Ammon's horn (tissue), 1 donor: ENCODE measurements at places on chromosomes 7 and 10.

DNA sequence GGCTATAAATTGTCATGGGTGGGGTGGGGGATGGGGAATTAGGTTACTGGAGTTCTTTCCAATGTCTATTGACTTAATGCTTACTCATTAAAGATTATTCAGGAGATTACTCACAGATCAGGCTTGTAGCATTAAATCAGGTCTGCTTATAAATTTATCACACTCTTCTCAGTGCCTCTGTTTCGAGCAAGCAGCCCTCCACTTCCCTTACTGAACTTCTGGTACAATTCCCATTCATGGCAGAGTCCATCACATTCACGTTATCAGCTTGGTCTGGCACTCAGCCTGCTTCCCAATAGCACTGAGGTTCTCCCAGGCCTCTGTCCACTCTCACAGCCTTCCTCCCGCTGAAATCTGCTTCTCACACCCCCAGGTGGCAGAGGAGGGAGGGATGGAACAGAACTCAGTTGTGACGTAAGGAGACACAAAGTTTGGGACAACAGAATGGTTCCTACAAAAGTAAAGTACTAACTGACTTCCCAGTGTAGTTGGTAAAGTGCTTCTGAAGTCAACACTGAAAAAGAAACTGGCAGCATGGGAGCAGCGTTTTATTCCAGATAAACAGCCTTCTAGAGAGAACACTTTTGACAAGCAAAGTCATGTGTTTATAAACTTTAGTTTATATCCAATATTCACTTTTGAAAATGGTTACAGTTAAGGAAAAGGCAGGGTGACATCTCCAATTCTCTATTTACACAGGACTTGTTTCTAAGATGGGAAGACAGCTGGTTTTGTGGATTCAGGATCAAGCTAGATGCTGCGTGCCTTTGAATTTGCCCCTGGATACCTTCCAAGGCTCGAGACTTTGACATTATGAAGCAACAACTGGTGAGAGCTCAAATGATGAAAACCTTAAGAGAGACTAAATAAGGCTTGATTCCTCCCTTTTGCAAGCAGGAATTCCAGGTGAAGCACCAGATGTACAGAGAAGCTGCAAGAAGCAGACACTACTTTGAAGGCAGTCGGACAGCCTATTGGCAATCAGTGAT is 81.4 kb downstream of the ATXN7L1 start:
- no peak for DNase-seq

- no peak for DNase-seq
Measured at GRCh38 chr10:132205650-132206376, 19.1 kb downstream of the DPYSL4 start.

- DNase-seq, result no peak
Measured at GRCh38 chr7:149686011-149686410, 87.4 kb downstream of the ZNF467 start.

DNA sequence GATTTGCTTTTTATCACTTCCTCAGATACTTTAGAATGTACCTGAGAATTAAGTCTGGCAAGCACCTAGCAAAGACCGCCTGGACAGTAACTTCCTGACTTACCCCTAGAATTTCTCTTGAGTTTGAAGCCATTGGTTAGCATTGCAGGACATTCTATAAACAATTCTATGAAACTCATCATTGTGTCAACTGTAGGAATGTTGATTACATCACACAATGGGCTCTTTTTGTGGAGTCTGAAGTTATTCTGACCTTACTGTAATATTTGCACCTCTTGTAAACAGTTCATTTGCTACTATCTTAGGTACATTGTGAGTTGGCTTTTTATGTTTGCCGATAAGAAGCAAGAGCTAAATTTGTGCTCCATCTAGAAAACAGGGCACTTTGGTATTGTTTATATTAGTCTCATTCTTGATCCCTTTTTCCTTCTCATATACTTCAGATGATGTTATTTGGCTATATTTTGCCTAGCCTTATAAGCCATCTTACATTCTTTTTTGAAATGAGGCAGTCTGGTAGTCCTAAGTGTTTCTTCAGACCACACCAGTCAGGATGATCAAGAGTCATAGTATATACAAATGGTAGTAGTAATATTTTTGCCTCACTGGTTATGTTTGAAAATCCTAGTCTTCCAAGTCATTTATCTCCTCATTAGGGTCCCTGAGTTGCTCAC is 52.4 kb downstream of the CASD1 start:
- no peak for DNase-seq

DNA sequence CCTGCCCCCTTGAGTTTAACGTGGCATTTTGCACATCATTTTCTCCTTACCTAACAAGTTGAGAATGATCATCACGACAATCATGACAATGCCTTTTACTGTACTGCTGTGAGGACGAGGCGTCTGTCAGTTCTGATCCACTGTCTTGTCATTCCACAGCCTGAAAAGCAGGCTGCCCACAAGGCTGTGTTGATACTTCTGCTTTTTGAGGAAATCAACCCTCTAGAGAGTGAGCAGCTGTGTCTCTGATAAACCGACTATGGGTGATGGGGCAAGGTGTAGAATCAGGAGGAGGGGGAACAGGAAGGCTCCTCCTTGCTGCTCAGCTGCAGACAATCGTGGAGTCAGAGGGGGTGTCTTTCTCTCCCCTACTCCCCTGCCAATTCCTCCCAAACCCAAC is 30.6 kb upstream of the C10orf120 start:
- no peak for DNase-seq

DNA sequence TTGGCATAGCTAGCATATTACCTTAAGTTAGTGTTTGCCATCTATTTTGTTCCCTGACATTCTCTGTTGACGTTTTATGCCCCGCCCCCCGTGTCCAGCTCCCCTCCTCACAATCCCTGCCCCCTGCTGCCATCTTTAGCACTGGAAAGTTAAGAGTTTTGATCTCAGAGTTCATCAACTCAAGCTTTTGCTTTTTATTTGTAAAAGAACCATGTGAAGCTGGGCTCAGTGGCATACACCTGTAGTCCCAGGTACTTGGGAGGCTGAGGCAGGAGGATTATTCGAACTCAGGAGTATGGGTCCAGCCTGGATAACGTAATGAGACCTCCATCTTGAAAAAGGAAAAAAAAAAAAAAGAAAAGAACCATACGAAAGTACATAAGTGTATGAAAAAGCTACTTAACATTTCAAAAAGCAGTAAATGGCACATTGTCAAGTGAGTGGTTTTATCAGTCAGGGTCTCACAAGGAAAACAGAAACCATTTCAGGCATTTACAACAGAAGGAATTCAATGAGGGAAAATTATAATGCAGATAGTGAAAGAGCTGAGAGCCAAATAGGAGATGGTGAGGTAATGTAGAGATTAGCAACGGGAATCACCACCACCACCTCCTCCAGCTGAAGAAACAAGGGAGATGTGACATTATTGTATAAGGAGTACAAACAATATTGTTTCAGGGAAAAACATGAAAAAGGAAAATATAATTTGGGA is 64.9 kb downstream of the MCU start:
- DNase-seq, result no peak

DNA sequence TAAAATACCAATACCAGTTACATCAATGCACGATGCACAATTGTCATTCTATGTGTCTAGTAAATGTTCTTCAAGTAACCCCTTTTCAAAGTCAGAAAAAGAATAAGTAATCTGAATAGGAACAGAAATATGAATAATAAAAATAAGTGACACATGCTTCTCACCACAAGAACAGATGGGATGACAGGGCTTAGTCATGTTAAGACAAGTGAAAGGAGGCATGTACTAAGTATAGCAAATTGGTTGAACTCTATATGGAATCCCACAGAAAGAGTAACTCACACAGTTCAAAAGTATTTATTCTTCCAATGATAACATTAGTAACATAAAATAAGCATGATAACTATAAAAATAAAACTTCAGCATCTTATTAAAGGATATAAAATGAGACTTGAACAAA is 100.9 kb upstream of the TAS2R16 start:
- peak; percentile 2 for DNase-seq

DNA sequence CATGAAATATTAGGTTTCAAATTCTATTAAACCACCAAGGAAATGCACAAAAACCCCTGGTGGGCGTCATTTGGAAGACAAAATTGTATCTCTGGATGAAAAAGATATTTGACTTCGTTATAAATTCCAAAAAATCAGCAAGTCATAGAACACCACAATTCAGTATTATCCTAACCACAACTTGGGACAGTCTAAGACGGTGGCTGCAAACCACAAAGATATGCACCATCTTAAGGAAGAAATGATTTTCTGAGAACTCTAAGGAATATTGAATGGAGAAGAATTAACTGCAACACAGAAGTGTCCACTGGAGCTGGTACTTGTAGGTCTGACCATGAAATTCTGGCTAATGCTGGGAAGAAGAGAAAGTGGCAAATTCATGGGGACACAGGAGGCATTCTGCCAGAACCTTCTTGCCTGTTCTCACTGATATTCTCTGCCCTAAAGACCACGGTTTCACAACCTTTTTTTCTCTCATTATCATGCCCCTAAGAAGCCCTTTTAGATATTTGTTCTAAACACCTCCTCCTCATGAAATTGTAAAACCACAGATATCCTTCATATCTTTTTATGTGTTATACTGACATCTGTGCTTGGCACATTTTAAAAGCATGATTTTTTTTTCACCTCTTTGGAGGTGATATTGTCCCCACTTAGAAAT is 92.9 kb downstream of the SFMBT2 start:
- no peak for DNase-seq

GRCh38 chr10:105146436-105146835 is 505.3 kb downstream of the SORCS3 start:
- no peak for DNase-seq

DNA sequence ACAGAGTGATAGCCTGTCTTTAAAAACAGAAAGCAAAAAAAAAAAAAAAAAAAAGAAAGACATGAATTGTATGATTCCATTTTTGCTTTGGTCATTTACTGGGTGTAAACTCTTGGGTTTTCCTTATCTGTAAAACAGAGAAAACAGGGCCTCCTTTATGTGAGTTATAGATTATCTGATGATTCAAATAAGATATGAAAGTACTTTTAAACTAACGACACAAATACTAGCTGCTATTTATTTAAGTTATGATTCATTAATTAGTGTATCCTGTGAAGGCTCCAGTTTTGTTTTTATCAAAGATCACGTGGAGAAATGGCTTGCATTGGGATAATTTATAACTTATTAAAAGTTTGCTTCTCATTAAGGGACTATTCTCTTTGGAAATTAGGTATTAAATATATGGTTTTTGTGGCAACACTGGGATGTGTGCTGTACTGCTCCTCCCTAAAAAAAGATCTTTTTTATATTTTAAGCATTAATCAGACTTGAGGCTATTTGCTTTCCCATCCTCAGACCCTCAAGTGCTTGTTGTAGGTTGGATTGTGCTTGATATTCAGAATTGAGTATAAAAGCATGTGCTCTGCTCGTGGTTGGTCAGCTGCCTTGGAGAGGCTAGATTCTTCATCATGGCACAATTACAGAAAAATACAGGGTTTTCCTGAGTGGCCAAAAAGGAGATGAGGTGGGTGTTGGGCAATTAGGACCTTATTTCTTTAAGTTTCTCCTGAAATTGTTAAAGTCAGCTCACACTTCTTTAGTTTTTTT is 39.9 kb downstream of the NRG3 start:
- DNase-seq, result no peak

GRCh38 chr7:29265208-29265923 is 70.8 kb downstream of the CHN2 start:
- no peak for DNase-seq

DNA sequence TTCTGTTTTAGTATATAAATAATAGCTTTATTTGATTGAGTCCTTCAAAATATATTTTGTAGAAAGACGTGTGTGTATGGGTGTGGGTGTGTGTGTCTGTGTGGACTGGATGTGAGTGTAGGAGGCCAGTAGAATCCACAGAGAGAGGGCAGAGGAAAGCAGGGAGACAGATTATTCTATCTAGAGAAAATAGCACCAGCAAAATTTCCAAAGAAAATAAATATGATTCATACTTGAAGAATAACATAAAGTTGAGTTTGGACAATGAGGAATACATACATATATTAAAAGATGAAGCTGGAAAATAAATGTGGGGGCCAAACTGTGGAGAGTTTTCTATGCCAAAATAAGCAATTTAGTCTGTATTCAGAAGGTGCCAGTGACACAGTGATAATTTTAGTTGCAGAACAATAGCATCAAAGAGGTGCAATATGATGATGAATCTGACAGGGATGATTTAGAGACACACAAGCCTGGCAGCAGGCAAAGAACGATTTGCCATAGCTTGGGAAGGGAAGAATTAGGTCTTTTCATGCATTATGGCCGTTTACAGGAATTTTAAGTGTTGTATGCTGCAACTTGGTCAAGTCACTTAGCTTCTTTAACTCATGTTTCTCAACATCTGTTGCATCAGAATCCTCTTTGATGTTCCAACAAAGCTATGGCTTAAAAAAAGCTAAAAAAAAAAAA is 121.3 kb downstream of the SEMA3A start:
- DNase-seq, result no peak

DNA sequence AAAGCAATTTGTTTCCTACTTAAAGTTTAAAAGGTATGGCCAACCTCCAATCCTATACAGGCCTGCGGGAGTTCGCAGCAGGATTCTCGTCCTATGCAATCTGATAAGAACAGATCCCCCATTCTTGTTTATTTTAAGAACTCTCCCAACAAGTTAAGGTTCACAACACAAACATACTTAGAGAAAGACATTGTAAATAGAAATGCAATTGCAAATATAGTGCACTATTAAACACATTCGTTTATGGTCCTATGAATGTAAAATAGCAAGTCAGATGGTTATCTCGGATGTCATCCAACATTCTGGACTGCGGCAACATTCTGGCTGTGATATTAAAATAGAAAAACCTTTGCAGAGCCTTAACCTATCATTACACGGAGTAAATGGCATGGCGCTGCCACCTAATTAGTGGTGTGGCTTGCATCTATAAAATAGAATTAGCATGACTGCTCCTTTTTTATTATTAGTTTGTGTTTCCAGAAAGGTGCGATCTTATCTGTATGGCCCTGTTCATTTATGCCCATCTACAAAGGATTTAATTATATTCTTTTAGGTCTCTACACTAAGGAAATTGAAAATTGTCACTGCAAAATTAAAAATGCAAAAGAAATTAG is 37.0 kb downstream of the BEND7 start:
- no peak for DNase-seq

- no peak for DNase-seq
Measured at GRCh38 chr10:83214136-83214535, 925.2 kb upstream of the GHITM start.

- DNase-seq, result no peak
Measured at GRCh38 chr10:70760271-70760787, 24.8 kb downstream of the TBATA start.

GRCh38 chr7:140635816-140636215 is 4.8 kb downstream of the DENND2A start:
- no peak for DNase-seq

DNA sequence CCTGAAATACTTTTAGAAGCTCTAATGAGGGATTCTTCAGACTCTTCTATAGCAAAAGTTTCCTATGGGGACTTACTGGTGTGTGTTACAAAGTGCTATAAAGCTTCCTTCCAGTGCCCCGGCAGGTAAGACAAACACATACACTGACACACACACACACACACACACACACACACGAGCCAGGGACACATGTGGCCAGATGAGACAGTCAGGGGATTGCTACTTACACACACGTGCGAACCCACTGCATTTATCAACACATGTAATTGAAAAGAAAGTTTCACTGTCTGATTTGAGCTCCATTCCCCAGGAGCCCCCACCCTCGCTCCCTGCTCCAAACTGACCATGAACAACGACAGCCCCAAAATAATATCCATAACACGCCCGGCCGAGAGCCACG is 119.8 kb downstream of the PRPF18 start:
- no peak for DNase-seq
